ENCODE measurements at places on chromosomes 4 and X. TPM values are rescaled to one million over a fixed set of nuclear protein-coding genes. Genes with fewer than 3 reads are reported as not detected.

The ZFX gene
- 23.4 TPM for total RNA-seq

The FGF16 gene
- total RNA-seq, result not detected

The MGAT4D gene
- not detected for total RNA-seq

The EREG gene
- not detected for total RNA-seq

The TLL1 gene
- 7.8 TPM for total RNA-seq

The SORBS2 gene
- total RNA-seq, result 246 TPM

The PIR gene
- 14.6 TPM for total RNA-seq

The BMX gene
- total RNA-seq, result 1.3 TPM

The CYP2U1 gene
- total RNA-seq, result 23.8 TPM

The CXCL5 gene
- total RNA-seq, result not detected

- H3K27me3 ChIP-seq, result no peaks in the 10 kb centered on the region
- H3K27ac ChIP-seq, result peak overlapping the region; percentile 23
- H3K36me3 ChIP-seq, result no peaks in the 10 kb centered on the region
These were observed 13.6 kb downstream of the ACSL1 start for GRCh38 chr4:184812199-184812542.

DNA sequence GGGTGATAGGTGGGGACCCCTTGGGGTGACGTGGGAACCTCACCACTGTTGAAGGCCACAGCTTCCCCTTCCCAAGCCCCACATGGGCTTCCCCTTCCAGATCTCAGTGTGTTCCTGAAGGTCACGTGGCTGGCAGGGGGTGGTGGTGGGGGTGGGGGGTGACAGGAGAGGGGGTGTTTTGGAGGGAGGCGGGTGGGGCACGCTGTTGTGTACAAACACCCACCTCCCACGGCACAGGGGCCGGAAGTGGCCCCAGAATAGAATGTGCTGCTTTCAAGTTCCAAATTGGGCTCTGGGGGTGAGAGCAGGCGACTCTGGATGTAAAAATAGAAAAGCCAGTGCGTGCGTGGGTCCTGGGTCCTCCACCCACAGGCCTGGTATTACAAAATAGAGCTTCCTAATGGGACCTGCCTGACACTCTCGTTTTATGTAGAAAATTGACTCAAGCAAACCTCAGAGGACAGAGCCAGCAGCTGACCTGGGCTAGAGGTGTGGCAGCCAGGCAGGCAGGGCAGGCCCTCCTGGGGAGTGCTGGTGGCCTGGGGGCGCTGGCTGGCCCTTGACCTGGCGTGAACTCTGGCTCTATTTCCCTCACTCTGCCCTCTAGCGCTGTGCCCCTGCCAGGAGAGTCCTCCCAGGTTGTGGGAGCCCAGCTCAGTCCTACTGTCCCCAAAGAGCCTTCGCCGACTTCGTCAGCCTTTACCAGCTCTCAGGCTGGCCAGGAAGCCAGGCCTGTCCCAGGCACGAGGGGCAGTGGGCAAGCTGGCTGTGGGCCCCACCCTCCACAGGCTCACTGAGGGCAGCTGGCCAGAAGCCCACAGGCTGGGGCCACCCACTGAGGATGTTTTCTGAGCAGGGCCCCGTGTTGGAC lies 5.4 kb upstream of the SH3BP2 start:
- DNase-seq, result no peak
- no peaks in the 10 kb centered on the region for H3K27me3 ChIP-seq
- no peaks in the 10 kb centered on the region for H3K36me3 ChIP-seq
- H3K4me3 ChIP-seq, result no peak overlapping the region
- H3K27ac ChIP-seq, result peak overlapping the region; percentile 65

DNA sequence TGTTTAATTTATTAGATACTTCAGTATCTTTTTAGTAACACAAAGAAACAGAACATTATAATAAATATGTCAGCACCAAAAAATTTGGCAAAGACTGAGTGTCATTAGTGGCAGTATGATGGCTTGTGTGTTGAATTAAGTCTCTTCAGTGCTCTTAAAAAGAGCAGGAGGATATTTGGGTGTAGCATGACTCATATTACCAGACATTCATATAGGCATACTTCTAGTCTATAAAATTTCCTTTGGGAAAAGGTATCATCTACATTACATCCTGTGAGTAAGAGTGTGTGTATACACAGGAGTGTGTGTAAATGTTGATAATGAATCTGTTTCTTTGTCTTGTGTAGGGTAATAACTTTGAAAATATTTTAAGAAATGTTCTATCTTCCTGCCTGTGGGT lies 135.7 kb downstream of the CNKSR2 start:
- no peak for DNase-seq
- H3K4me3 ChIP-seq, result no peak overlapping the region
- no peak overlapping the region for H3K27ac ChIP-seq
- no peaks in the 10 kb centered on the region for H3K4me1 ChIP-seq
- no peaks in the 10 kb centered on the region for H3K27me3 ChIP-seq

DNA sequence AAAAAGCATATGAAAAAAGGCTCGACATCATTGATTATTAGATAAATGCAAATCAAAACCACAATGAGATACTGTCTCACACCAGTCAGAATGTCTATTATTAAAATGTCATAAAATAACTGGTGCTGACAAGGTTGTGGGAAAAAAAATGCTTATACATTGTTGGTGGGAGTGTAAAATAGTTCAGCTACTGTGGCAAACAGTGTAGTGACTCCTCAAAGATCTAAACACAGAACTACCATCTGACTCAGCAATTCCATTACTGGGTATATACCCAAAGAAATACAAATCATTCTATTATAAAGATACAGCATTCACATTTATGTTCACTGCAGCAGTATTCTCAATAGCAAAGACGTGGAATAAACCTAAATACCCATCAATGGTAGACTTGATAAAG lies 412.1 kb downstream of the CENPC start:
- no peaks in the 10 kb centered on the region for H3K27me3 ChIP-seq
- H3K27ac ChIP-seq, result no peak overlapping the region
- no peak for DNase-seq
- H3K36me3 ChIP-seq, result no peaks in the 10 kb centered on the region

GRCh38 chr4:175637762-175638161 lies 174.3 kb downstream of the GPM6A start:
- no peaks in the 10 kb centered on the region for H3K4me1 ChIP-seq
- H3K27ac ChIP-seq, result no peak overlapping the region
- no peaks in the 10 kb centered on the region for H3K36me3 ChIP-seq
- H3K27me3 ChIP-seq, result no peaks in the 10 kb centered on the region
- no peak for DNase-seq
- H3K4me3 ChIP-seq, result no peak overlapping the region

- H3K27ac ChIP-seq, result no peak overlapping the region
- no peak overlapping the region for H3K4me3 ChIP-seq
- H3K27me3 ChIP-seq, result no peaks in the 10 kb centered on the region
- H3K4me1 ChIP-seq, result no peaks in the 10 kb centered on the region
- no peak for DNase-seq
- H3K36me3 ChIP-seq, result no peaks in the 10 kb centered on the region
These were observed 64.0 kb downstream of the COX18 start for GRCh38 chr4:73005514-73005913.

- no peaks in the 10 kb centered on the region for H3K4me1 ChIP-seq
- H3K27ac ChIP-seq, result no peak overlapping the region
- DNase-seq, result no peak
- H3K4me3 ChIP-seq, result no peak overlapping the region
- H3K36me3 ChIP-seq, result no peaks in the 10 kb centered on the region
- no peaks in the 10 kb centered on the region for H3K27me3 ChIP-seq
These were observed 100.8 kb downstream of the PSAPL1 start for GRCh38 chr4:7333801-7334421.

DNA sequence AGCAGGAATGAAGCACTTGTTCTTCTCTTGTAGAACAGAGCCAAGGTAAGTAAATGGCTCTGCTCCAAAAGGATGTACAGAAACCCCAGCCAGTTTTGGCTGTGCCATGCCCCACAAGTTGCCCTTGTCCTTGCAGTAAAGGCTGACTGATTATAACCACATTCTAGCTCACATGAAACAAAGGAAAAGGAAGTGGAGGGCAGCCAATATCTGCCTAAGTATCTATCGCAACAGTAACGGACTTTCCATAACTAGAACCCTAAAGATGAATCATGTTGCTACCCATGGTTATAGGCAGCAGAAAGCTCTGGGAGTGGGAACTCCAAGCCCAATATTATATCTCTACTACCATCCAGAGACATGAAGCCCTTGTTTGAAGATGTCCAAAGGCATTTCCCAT lies 95.7 kb downstream of the COMMD8 start:
- no peak for DNase-seq
- H3K27me3 ChIP-seq, result no peaks in the 10 kb centered on the region
- H3K36me3 ChIP-seq, result no peaks in the 10 kb centered on the region
- H3K4me1 ChIP-seq, result no peaks in the 10 kb centered on the region
- H3K27ac ChIP-seq, result no peak overlapping the region

DNA sequence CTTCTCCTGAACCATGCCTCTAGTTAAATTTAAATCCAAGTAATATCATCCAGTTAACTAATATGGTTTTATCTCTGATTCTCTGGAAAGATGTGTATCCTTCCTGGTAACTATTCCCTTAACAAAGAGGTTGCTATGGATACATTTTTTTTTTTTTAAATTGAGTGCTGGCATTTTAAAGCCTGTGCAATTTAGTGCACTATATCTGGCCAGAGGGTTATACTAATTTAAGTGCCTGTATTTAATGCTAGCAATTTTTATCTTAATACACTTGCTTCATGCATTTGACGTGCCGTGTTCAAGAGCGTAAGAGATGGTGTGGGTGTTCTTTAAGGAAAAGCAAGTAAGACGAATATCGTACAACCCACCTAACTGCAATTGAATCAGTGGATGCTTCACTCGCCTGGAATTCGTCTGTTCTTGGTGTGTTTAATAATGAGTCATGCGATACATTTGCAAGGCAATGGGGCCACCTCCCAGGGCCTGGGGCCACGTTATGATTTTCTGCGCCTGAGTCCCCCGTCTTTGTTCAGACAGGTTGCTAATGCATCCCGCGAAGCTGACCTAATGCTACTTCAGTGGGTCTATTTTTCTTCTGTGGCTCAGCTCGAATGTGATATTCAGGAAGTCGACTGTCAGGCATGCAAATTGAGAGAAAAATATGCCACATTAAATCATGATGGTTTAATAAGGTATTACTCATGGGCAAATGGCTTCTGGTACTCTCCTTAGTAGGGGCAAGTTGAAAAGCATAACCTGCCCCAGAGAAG lies 14.2 kb upstream of the MID1 start:
- no peaks in the 10 kb centered on the region for H3K4me1 ChIP-seq
- no peak for DNase-seq
- H3K27me3 ChIP-seq, result no peaks in the 10 kb centered on the region
- no peaks in the 10 kb centered on the region for H3K36me3 ChIP-seq
- peak overlapping the region; percentile 42 for H3K27ac ChIP-seq

GRCh38 chr4:71004281-71004851 lies 10.9 kb downstream of the DCK start:
- no peak overlapping the region for H3K4me3 ChIP-seq
- H3K4me1 ChIP-seq, result no peaks in the 10 kb centered on the region

- H3K27me3 ChIP-seq, result no peaks in the 10 kb centered on the region
- peaks cover 3% of the 10 kb centered on the region for H3K36me3 ChIP-seq
- H3K4me3 ChIP-seq, result no peak overlapping the region
- no peak for DNase-seq
- no peak overlapping the region for H3K27ac ChIP-seq
These were observed 29.8 kb upstream of the ARHGEF6 start for GRCh38 chrX:136810493-136810892.

DNA sequence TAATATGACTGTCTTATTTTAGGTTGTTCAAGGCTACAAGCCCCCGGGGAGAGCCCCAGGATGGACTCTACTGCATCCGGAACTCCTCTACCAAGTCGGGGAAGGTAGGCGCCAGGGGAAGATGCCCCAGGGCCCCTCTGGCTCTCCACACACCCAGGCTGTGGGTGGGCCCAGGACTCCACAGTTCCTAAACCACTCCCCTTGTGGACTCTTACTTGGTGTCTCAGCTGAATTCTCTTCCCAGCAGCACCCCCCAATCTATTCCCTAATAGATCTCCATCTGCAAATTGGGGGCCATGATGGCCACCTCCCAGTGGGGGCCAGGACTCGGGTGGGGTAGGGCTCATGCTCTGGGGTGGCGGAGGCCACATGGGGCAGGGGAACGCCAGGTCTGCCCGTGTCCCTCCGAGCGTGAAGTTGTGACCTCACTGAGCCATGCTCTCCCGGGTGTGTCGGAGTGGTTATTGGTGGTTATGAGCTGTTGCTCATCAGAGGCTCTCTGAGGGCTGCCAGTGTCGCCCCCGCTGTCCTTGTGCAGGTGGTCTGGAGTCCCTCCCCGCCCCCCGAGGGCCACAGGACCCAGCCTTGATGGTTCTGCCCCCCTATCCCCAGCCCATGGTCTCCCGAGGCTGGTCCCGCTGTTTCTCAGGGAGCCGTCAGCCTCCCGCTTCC lies 11.2 kb upstream of the ADD1 start:
- peaks cover 8% of the 10 kb centered on the region for H3K36me3 ChIP-seq
- H3K27ac ChIP-seq, result no peak overlapping the region
- H3K4me1 ChIP-seq, result peaks cover 5% of the 10 kb centered on the region

DNA sequence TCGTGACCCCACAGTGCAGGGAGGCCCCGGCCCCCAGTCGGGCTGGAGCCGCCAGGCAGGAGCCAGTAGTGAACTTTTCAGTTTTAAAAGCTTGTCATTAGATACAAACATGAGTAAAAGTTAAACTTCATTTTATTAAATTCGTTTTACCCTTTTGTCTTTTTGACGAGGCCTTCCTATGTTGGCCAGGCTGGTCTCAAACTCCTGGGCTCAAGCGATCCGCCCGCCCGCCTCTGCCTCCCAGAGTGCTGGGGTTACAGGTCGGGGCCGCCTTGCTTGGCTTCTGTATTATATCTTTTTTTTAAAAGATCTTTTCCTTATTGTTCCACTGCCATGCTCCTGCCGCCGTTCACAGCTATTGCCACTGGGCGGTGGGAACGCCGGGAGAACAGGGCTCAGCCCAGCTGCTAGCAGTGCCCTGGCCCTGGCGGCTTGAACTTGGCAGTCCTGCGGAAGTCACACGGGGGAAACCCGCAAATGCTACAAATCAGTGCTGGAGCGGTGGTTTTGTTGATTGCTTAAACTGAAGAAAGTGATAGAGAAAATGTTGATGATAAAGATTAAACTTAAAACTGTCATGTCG lies 968 bp upstream of the NELFA start:
- H3K4me1 ChIP-seq, result no peaks in the 10 kb centered on the region
- no peak for DNase-seq
- H3K27ac ChIP-seq, result peak overlapping the region; percentile 98
- no peaks in the 10 kb centered on the region for H3K27me3 ChIP-seq
- no peaks in the 10 kb centered on the region for H3K36me3 ChIP-seq

DNA sequence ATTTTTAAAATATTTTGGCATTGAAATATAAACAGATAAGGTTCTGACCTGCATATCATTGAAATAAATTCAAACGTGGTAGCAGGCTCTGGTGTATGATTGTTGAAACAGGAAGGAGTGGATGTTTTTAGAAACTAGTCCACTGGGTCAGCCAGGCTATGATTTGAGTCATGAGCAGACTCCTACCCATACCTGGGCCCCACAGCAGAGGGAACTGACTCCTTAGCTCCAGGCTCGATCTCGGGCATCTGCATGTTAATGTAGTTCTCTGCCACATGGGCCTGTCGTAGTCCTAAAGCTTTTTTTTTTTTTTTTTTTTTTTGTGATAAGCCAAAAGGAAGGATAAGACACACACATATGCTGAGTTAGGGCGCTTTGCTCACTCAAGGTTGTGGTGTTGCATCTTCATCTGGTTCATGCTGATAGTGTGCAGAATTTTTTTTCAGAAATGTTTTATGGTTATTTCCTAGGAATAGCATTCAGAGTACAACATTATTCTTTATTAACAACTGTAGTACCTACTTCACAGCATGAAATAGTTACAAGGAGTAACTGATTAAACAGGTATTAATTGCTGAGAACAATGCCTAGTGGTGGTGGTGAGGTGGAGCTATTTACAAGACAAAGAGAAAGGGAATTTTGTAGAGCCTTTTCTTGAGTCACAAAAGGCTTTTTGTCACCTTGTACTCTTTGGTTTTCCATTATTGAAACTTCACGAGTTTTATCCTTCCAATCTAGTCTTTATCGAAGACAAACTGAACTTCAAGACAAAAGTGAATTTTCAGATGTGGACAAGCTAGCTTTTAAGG lies 27.3 kb downstream of the OFD1 start:
- H3K27ac ChIP-seq, result no peak overlapping the region
- H3K27me3 ChIP-seq, result no peaks in the 10 kb centered on the region
- H3K36me3 ChIP-seq, result peaks cover 47% of the 10 kb centered on the region
- H3K4me1 ChIP-seq, result no peaks in the 10 kb centered on the region
- H3K4me3 ChIP-seq, result no peak overlapping the region
